ENCODE measurements at places on chromosomes 6 and 20. TPM values are rescaled to one million over a fixed set of nuclear protein-coding genes. Genes with fewer than 3 reads are reported as not detected.

TPX2 gene
- total RNA-seq: 90.9 TPM

CEP162 gene
- 3.2 TPM for total RNA-seq

GPLD1 gene
- 0.62 TPM for total RNA-seq

TMEM74B gene
- not detected for total RNA-seq

TAAR8 gene
- not detected for total RNA-seq

RIPPLY2 gene
- total RNA-seq: not detected

IFNGR1 gene
- 26.4 TPM for total RNA-seq

SERPINB1 gene
- 22.8 TPM for total RNA-seq

PTGIS gene
- 0.05 TPM for total RNA-seq

FKBP5 gene
- total RNA-seq: 7.8 TPM

TNFRSF6B gene
- total RNA-seq: 0.37 TPM

RAET1L gene
- total RNA-seq: not detected

DCDC2 gene
- not detected for total RNA-seq

SOX18 gene
- total RNA-seq: not detected

RING1 gene
- total RNA-seq: 53.1 TPM

ANKRD6 gene
- total RNA-seq: not detected

SLC22A16 gene
- not detected for total RNA-seq

MUCL3 gene
- total RNA-seq: not detected

MAPK14 gene
- total RNA-seq: 36.2 TPM

C20orf141 gene
- not detected for total RNA-seq

DEFB132 gene
- not detected for total RNA-seq

PPARD gene
- 41.4 TPM for total RNA-seq

THBD gene
- total RNA-seq: not detected

GNAS-AS1 gene
- total RNA-seq: 0.72 TPM

MEP1A gene
- total RNA-seq: not detected

NNAT gene
- total RNA-seq: not detected

C20orf144 gene
- 0.23 TPM for total RNA-seq

SLC17A9 gene
- total RNA-seq: 42.2 TPM

CYP24A1 gene
- total RNA-seq: 0.48 TPM

JAG1 gene
- total RNA-seq: 3.4 TPM

TRIM10 gene
- total RNA-seq: not detected

C20orf204 gene
- 0.32 TPM for total RNA-seq

AIF1 gene
- total RNA-seq: not detected

STXBP5 gene
- total RNA-seq: 30.3 TPM

NQO2 gene
- 30.1 TPM for total RNA-seq

ZNF334 gene
- total RNA-seq: 1.2 TPM

LY6G6F gene
- not detected for total RNA-seq

MYLK2 gene
- 0.13 TPM for total RNA-seq

TMEM217 gene
- 0.77 TPM for total RNA-seq

TFAP2D gene
- not detected for total RNA-seq

B3GAT2 gene
- total RNA-seq: not detected

NRSN1 gene
- not detected for total RNA-seq

BCLAF1 gene
- 155 TPM for total RNA-seq

BPIFB1 gene
- not detected for total RNA-seq

LRP11 gene
- 29.6 TPM for total RNA-seq

FGD2 gene
- total RNA-seq: 0.16 TPM

SLC26A8 gene
- total RNA-seq: not detected

CST4 gene
- not detected for total RNA-seq

COL21A1 gene
- total RNA-seq: not detected

WFDC2 gene
- not detected for total RNA-seq

GGTLC1 gene
- total RNA-seq: not detected

LSM2 gene
- total RNA-seq: 37.5 TPM

PDE7B gene
- total RNA-seq: 1.2 TPM

IL17F gene
- not detected for total RNA-seq

MUC22 gene
- not detected for total RNA-seq

RWDD2A gene
- 4.7 TPM for total RNA-seq

SNAP91 gene
- total RNA-seq: not detected

WFDC5 gene
- total RNA-seq: not detected

RIMS4 gene
- total RNA-seq: not detected
